Neural crest cell (in vitro differentiated cells): ENCODE measurements at places on chromosomes 7 and 10. TPM values are rescaled to one million over a fixed set of nuclear protein-coding genes. Genes with fewer than 3 reads are reported as not detected.
A peak's percentile ranks its signal among the peaks of the same experiment; 100 is the strongest.

DNA sequence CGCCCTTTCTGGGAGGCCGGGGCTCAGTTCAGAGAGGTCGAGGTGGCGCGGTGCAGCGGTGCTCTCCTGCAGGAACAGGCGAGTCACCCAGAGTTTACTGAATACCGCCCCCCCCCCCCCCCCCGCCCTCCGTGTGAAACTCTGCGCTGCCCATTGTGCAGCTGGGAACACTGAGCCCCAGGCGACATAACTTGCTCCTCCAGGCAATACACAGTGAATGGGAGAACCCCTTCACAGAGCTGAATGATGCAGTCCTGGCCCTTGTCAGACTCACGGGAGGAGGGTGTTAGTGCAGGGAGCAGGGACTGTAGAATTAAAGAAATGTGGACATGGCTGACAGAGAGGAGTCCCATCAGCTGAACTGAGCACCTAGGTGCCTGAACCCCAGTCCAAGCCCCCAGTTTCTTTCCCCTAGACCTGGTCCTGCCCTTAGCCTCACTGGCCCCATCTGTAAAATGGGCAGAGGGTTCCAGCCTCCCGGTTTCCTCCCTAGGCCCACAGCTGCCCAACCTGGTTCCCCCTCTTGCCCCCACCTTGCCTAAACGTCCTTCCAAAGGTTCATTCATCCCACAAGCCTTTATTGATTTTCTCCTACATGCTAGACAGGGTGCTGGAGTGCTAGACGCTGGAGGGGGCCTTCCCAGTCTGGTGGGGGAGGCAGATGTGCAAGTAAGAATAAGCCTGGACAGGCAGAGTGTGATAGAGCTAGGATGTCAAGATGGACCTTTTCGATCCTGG, 869 bp upstream of the LOXL4 start:
- no peak for DNase-seq
- no peaks in the 10 kb centered on the region for H3K36me3 ChIP-seq
- H3K4me3 ChIP-seq = peak overlapping the region; percentile 84
- H3K27ac ChIP-seq = peak overlapping the region; percentile 35
- H3K27me3 ChIP-seq = peaks cover 8% of the 10 kb centered on the region
- H3K4me1 ChIP-seq = peaks cover 47% of the 10 kb centered on the region

The TRPV5 gene
- 0.07 TPM in 1 of 2 replicates, not detected in the other for total RNA-seq

- H3K4me1 ChIP-seq = peaks cover 19% of the 10 kb centered on the region
- H3K36me3 ChIP-seq = peaks cover 2% of the 10 kb centered on the region
- H3K27me3 ChIP-seq = no peaks in the 10 kb centered on the region
- no peak for DNase-seq
- H3K27ac ChIP-seq = peak overlapping the region; percentile 89
- H3K4me3 ChIP-seq = no peak overlapping the region
These were observed 107.7 kb downstream of the SEPTIN7 start for GRCh38 chr7:35908331-35909216.

The LIPJ gene
- total RNA-seq = not detected in 2 replicates

GRCh38 chr7:133299676-133300075, 46.8 kb downstream of the EXOC4 start:
- H3K4me1 ChIP-seq = peaks cover 13% of the 10 kb centered on the region
- H3K4me3 ChIP-seq = no peak overlapping the region
- DNase-seq = no peak
- H3K27ac ChIP-seq = no peak overlapping the region
- no peaks in the 10 kb centered on the region for H3K27me3 ChIP-seq
- H3K36me3 ChIP-seq = no peaks in the 10 kb centered on the region

DNA sequence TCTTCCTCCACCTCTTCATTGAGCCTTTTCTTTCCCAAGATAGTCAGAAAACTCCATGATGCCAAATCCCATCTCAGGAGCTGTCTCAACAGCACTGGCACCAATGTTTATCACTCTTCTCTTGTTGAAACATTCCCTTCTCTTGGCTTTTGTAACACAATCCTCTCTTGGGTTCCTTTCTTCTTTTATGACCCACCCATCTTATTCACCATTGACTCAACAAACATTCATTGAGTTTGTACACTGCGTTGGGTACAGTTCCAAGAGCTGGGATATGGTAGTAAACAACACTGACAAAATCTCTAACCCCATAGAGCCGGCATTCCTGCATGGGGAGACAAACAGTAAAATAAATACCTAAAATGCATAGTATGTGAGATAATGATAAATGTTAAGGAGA, 577.5 kb downstream of the INHBA start:
- H3K4me3 ChIP-seq = no peak overlapping the region
- H3K4me1 ChIP-seq = peaks cover 17% of the 10 kb centered on the region
- H3K27me3 ChIP-seq = no peaks in the 10 kb centered on the region
- H3K36me3 ChIP-seq = no peaks in the 10 kb centered on the region
- DNase-seq = no peak
- no peak overlapping the region for H3K27ac ChIP-seq

The CDNF gene
- 1.1 and 1.5 TPM in 2 replicates for total RNA-seq

- peaks cover 31% of the 10 kb centered on the region for H3K4me1 ChIP-seq
- peaks cover 6% of the 10 kb centered on the region for H3K27me3 ChIP-seq
- no peak for DNase-seq
These were observed 495 bp downstream of the SFR1 start for GRCh38 chr10:104122225-104123107.

GRCh38 chr10:130844310-130844709, 467.2 kb downstream of the TCERG1L start:
- H3K4me3 ChIP-seq = no peak overlapping the region
- H3K27ac ChIP-seq = no peak overlapping the region
- peaks cover 6% of the 10 kb centered on the region for H3K27me3 ChIP-seq
- no peaks in the 10 kb centered on the region for H3K36me3 ChIP-seq

DNA sequence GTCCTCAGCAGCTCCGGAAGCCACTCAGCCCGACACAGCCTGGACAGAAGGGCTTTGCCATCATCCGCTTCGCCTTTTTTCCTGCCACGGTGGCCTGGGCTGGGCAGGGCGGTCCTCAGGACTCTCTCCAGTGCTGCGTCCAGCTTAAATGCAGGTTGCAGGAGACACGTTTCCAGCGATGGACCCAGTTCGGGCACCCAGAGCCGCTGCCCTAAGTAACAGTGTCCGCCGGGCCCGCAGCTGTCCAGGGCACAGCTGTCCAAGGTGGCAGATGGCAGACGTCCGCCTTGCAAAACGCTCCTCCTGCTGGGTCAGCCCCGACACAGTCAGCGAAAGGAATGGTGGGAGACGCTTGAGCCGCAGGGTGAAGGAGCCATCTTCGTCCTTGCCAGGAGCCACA, 37.0 kb upstream of the FOXL3 start:
- peaks cover 4% of the 10 kb centered on the region for H3K36me3 ChIP-seq
- H3K27ac ChIP-seq = no peak overlapping the region
- DNase-seq = no peak
- no peaks in the 10 kb centered on the region for H3K27me3 ChIP-seq

The CCDC3 gene
- 6.1 and 6.4 TPM in 2 replicates for total RNA-seq

DNA sequence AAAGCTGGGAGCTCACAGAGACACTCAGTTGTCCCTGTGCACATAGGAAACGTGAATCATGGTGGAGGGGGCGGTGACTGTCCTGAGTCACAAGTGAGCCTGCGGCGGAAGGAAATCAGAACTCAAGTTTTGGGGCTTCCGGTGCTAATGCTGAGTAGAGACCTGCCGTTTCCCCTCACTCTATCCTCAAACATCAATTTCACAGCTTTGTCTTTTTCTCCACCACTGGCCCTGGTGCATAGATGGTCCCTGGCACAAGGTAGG, 21.9 kb downstream of the ADCYAP1R1 start:
- H3K4me1 ChIP-seq = peaks cover 15% of the 10 kb centered on the region
- H3K4me3 ChIP-seq = no peak overlapping the region
- H3K27me3 ChIP-seq = no peaks in the 10 kb centered on the region
- no peak for DNase-seq

- no peak overlapping the region for H3K27ac ChIP-seq
- DNase-seq = no peak
- H3K27me3 ChIP-seq = peaks cover 10% of the 10 kb centered on the region
- no peaks in the 10 kb centered on the region for H3K4me1 ChIP-seq
- H3K36me3 ChIP-seq = no peaks in the 10 kb centered on the region
- H3K4me3 ChIP-seq = no peak overlapping the region
These were observed 67.4 kb downstream of the ZNF92 start for GRCh38 chr7:65441010-65441409.

The EN2 gene
- total RNA-seq = 7.2 and 8.2 TPM in 2 replicates

GRCh38 chr10:123597676-123598075, 68.5 kb upstream of the GPR26 start:
- H3K4me3 ChIP-seq = no peak overlapping the region
- no peak for DNase-seq
- H3K4me1 ChIP-seq = no peaks in the 10 kb centered on the region
- peaks cover 38% of the 10 kb centered on the region for H3K27me3 ChIP-seq
- H3K27ac ChIP-seq = no peak overlapping the region

GRCh38 chr7:129789652-129790051, 163.1 kb downstream of the UBE2H start:
- no peak for DNase-seq
- no peak overlapping the region for H3K27ac ChIP-seq
- no peak overlapping the region for H3K4me3 ChIP-seq
- H3K27me3 ChIP-seq = peaks cover 55% of the 10 kb centered on the region

The PDE6C gene
- not detected in 2 replicates for total RNA-seq

GRCh38 chr7:36037121-36037662, 115.9 kb upstream of the EEPD1 start:
- H3K27ac ChIP-seq = no peak overlapping the region
- peaks cover 2% of the 10 kb centered on the region for H3K27me3 ChIP-seq
- DNase-seq = peak; percentile 9
- H3K36me3 ChIP-seq = no peaks in the 10 kb centered on the region

DNA sequence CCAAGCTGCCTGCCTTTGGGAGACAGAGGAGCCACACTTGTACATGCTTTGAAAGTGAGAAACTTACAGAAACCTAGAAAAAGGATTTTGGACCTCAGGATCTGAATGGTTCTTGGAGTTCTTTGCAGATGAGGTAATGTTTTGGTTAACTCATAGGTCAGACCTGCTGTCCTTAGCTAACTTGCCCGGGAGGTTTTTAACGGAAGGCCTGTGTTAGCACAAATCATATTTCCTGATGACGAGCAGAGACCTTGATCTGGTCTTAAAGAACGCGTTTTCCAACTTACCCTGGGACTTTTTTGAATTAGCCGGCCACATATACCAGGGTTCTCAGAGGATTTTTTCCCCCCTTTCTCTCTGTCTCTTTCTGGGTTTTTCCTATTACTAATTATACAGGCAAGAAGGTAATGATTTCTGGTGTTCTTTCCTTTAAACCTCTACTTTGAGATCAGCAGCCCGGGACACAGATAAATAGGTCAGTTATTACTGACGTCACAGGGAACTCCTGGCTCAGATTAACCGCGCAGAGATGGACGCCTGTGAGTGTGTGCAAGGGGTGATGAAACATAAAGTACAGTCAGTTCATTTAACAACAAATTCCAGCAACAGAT, 101.7 kb upstream of the KLF6 start:
- H3K27ac ChIP-seq = peak overlapping the region; percentile 16
- peaks cover 20% of the 10 kb centered on the region for H3K4me1 ChIP-seq
- H3K4me3 ChIP-seq = no peak overlapping the region
- H3K27me3 ChIP-seq = no peaks in the 10 kb centered on the region
- DNase-seq = no peak

DNA sequence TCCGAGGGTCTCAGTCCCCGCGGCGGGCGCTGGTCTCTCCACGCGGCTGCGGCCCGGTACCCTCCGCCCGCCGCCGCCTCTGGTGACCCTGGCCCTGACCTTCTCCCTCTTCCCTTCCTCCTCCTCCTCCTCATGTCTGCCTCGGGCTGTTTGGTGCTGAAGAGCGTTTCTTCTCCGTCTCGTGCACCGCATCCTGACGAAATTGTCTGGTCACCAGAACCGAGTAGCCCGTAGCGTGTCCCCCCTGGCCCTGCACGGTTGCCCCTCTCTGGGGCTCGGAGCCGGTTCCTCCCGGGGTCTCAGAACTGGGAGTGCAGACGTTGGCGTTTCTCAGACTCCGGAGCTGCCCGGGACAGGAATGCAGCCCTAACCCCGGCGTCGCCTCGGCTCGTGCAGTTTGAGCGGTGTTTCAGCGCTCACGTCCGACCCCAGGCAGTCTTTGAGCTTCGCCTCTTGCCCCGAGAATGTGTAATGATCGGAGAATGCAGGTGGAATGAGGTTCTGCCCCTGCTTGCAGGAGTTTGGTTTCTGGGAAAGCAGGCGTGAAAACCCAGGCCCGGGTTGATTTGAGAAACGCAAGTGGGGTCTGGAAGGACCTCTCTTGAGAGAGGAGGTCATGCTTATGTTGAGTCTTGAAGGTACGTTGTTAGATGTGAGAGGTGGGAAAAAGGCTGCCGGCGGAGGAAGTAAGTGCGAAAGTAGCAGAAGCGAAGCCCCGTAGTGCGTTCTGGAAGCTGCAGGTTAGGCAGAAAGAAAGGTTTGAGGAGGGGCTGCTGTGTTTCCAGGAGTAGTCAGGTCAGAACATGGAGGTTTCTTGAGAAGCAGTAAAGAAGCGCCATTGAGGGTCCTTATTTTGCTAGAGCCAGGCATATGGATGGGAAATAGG, 743 bp downstream of the RBM17 start:
- peak overlapping the region; percentile 96 for H3K4me3 ChIP-seq
- peaks cover 5% of the 10 kb centered on the region for H3K27me3 ChIP-seq
- peak; percentile 38 for DNase-seq
- peaks cover 41% of the 10 kb centered on the region for H3K4me1 ChIP-seq

- no peak overlapping the region for H3K27ac ChIP-seq
- no peaks in the 10 kb centered on the region for H3K36me3 ChIP-seq
- DNase-seq = no peak
- no peaks in the 10 kb centered on the region for H3K4me1 ChIP-seq
- H3K27me3 ChIP-seq = peaks cover 31% of the 10 kb centered on the region
These were observed 179.2 kb downstream of the DYNC1I1 start for GRCh38 chr7:95951531-95951930.

The SH2D4B gene
- 0.09 and 0.16 TPM in 2 replicates for total RNA-seq

DNA sequence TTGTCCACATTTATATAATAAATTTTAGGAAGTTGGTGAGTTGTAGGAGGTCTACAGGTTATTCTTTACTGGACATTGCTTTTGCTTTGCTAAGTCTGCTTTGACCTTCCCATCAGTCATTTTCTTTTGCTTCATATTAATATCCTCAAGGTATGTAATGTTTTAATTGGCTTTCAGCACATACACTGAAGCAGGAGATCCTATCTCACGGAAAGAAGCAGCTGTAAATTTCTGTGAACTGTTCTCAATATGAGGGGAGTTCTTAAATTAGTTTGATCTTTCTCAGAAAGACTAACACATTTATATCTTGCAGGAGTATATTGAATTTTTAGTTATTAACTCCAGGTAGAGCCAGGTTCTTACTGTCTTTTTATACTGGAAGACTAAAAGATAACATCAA, 856.5 kb downstream of the GATA3 start:
- H3K36me3 ChIP-seq = no peaks in the 10 kb centered on the region
- no peaks in the 10 kb centered on the region for H3K4me1 ChIP-seq
- DNase-seq = no peak
- H3K27me3 ChIP-seq = peaks cover 43% of the 10 kb centered on the region

DNA sequence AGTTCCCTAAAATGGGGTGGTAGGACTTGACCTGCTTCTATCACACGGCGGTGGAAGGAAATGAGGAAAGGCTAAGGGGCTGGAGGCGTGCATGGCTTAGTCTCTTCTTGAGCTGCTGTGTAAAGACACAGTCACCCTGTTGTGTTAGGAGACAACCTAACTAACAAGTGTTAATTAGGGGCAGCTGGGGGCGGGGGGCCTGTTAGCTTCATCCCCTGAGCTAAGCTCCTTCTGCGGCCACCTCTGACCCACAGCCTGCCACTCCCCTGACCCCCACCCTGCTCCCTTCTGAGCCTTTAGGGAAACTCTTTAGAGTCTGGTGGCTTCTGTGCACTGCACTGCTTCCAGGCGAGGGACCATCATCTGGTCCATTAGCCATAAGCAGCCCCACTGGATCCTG, 28.0 kb downstream of the COL17A1 start:
- H3K4me3 ChIP-seq = no peak overlapping the region
- H3K27me3 ChIP-seq = no peaks in the 10 kb centered on the region
- peaks cover 11% of the 10 kb centered on the region for H3K4me1 ChIP-seq
- DNase-seq = no peak
- peak overlapping the region; percentile 86 for H3K27ac ChIP-seq
